Ecto neural progenitor cell (in vitro differentiated cells): ENCODE measurements at places on chromosomes 4 and X.

DNA sequence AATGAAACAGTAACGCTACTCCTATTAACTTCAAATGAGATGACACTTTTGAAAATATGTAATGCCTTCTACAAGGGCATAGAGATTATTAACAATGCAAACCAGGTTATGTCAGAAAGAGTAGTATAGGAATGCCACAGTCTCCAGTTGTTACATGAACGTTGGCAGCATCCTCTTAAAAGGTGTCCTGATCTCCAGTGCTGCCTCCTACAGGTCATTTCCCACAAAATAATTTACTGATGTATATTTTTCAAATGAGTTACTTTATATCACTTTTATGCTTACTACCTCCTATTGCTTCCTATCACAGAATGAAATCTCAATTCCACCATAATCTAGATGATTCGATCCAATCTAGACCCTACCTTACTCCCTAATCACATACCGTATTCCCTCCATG, 195.2 kb upstream of the EPHA5 start:
- DNase-seq: no peak

- no peak for DNase-seq
Observed at GRCh38 chr4:80446248-80446647, 110.7 kb downstream of the CFAP299 start.

DNA sequence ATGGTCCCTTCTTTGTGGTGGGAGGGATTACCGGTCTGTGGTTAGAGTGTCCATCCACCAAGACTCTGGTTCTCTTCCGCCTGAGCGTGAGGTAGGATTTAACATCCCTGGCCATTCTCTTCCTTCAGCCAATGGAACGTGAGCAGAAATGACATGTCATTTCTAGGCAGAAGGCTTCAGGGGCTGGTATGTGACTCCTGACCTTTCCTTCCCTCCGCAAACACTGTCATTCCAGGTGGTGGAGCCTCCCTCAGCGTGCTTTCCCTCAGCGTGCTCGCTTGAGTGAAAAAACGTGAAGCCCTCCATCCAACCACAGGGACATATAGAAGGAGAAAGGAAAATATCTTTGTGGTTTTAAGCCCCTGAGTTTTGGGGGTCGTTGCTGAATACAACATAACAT, 34.0 kb upstream of the SLC10A4 start:
- DNase-seq: no peak

DNA sequence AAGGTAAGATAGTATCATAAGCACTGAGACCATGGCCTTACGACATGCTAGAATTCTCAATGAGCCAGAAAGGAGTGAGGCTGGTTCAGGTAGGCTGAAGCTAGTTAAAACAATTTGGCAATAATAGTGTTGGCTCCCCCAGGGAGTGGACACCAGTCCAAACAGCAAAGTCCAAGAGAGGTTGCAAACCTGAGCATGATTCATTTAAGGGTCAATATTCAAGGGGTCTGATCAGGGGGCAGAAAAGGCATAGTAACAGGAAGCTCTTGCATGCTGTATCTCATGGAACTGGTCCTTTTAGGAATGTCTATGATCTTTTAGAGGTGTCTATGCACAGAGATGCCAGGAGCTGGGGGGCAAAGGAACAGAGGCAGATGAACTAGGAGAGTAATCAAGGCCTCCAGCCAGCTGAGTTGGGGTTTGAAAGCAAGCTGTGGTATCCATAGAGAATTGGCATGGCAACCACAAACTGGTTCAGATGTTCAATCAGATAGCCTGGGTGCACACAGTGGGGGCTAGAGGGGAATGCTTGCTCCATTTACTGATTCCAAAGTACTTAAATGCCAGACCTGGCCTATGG, 5.1 kb downstream of the GJB1 start:
- no peak for DNase-seq

DNA sequence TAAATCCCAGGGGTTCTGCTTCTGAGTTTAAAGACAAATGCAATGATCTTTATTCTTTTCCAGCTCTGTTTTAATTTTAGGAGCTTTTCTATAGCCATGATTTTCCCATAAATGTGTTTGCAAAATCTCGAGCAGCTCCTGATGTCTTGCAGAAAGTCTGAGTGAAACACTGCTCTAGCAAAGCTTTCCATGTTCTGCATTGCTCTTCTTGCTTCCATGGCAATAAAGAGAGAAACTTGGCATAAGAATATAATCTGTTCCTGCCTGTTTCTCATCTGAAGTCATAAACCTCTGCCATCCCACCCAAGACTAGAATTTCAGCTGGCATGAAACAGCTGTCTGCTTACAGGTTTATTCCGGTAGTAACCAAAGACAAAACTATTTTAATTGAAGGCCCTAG, 254.5 kb downstream of the SPRY1 start:
- no peak for DNase-seq

DNA sequence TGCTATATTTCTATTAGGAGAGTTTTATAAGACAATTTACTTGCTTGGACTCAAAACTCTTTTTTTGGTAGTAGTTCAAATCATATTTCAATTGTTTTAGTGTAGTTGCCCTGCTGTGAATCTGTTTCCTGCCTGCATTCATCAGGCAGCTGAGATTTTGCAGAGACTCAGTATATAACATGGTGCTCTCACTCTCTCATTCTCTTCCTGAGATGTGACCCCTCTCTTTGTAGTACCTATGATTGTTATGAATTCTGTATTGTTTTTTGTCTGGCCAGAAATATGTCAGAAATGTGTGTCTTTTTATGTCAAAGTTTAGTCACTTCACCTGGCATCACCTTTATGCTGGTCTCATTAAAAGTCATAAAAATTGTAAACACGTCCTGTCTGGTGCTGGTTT, 374.0 kb downstream of the RAPGEF2 start:
- DNase-seq: no peak

GRCh38 chr4:147950841-147951240, 219.0 kb downstream of the ARHGAP10 start:
- DNase-seq: no peak

DNA sequence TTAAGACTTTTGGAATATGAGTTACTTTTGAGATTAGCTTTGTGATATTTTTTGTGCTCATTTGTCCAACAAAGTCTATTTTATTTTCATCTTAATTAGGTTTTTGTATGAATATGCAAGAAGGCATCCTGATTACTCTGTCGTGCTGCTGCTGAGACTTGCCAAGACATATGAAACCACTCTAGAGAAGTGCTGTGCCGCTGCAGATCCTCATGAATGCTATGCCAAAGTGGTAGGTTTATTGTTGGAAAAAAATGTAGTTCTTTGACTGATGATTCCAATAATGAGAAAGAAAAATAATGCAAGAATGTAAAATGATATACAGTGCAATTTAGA, 10.8 kb downstream of the ALB start:
- DNase-seq: no peak
